Fibroblast of pulmonary artery (primary cell): ENCODE measurements at places on chromosomes 13 and 19.

- no peak for DNase-seq
These were observed 201.2 kb downstream of the GGACT start for GRCh38 chr13:100387416-100387815.

- DNase-seq = no peak
These were observed 36.0 kb upstream of the KPNA3 start for GRCh38 chr13:49828453-49828852.

GRCh38 chr19:45404557-45405434 is at the start of gene PPP1R13L:
Gene PPP1R13L, minus strand, starts transcription at chr19:45405069. Its CDS starts 6,751 bp downstream, at chr19:45398318.
- peak; percentile 85 for DNase-seq

DNA sequence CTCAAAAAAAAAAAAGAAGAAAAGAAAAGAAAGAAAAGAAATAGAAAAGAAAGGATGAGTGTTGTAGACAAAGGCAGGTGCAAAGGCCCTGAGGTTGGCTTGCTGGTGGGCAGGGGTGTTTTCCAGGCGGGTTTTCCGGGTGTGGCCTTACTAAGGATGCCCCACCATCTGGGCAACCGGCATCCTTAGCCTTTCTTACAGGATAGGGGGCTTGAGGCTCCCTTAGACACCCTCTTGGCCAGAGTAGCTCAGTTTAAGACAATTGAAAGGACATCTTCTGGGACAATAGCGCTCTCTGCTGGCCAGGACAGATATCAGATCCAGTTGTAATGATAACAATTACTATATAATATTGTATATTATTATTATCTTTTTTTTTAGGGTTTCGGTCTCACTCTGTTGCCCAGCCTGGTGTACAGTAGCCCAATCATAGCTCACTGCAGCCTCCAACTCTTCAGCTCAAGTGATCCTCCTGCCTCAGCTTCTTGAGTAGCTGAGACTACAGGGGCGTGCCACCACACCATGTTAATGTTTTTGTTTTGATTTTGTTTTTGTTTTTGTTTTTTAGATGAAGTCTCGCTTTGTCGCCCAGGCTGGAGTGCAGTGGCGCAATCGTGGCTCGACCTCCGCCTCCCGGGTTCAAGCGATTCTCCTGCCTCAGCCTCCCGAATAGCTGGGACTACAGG is 1.4 kb upstream of the QTRT1 start:
- DNase-seq = peak; percentile 76

DNA sequence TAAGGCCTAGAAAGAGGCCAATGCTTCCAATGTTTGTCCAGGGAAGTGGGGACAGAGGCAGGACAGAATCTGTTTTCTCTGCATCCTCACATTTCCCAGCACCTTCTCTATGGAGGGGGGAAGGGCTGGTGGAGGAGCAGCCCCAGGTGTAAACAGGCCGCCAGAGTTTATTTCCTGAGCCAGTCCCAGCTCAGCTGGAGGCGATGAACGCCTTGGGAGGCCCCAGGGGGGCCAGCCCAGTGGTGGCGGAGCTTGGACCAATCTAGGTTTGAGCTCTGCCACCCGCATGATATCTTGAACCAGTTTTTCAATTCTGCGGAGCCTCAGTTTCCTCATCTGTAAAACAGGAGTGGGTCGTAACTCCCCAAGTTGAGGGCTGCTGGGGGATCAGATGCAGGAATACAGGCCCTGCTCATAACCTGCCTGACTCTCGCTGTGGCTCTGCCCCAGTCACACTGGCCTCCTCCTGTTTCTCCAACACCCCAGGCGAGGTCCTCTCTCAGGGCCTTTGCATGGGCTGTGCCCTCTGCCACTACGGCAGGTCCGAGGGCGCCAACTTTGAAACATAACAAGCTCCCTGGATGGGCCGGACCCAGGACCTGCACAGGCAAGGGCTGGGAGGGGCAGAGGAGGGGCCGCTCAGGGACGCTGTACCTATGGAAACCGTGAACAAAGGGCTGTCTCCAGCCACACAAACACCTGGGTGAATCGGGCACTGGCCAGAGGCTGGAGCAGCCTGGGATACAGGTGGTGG is 1.1 kb downstream of the TNFAIP8L1 start:
- DNase-seq = no peak

DNA sequence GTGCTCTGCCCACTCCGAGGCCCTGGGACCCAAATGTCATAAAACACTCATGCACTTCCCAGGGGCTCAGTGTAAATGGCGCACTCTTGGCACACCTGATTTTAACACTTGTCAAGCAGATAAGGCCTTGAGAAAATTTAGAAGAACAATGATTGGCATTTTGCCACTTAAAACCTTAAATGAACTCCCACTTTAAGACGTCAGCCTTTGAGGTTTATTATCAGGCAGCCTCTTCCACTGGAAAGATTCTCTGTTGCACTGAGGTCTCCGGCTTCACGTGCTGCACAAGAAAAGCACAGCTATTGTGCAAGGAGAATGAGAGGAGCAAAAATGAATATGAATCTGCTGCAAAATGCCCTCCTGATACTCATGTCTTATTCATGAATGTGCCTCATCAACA is 38.5 kb upstream of the ATP11A start:
- peak; percentile 79 for DNase-seq

DNA sequence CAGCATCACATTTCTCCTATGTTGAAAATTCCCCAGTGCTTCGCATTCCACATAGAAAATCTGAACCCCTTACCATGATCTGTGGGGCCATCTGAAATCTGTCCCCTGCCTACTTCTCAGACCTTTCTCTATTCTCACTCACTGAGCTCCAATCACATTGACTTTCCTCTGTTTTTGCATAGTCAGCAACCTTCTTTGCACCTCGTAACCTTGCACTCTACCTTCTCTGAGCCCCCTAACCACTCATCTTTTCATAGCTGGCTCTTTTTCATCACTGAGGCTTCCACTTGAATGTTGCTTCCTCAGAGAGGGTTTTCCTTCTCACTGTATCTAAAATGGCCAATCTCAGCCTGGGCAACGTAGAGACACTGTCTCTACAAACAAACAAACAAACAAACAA is 286.3 kb downstream of the GPC5 start:
- no peak for DNase-seq

DNA sequence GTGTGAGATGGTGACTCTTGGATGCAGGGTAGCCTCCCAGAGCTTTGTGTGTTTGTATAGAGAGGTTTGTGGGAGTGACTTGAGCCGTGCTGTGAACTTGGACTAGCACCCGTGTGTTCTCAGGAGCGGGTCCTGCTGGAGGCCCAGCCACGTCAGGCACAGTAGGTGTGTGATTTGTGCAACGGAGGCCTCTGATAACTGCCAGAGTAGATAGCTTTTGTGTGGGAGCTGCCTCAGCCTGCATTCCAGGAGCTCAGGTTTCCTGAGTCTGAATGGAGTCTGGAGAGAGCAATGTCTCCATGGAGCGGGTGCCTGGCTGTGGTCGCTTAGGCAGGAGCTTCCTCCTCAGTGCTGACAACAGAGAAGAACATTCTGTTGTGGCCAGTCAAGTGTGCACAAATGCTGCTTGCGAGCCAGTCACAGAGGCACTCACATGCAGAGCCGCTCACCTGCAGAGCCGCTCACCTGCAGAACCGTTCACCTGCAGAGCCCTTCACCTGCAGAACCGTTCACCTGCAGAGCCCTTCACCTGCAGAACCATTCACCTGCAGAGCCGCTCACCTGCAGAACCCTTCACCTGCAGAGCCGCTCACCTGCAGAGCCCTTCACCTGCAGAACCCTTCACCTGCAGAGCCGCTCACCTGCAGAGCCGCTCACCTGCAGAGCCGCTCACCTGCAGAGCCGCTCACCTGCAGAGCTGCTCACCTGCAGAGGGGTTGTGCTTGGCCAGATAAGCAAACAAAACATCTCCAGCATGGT is 32.6 kb downstream of the TFDP1 start:
- peak; percentile 64 for DNase-seq

DNA sequence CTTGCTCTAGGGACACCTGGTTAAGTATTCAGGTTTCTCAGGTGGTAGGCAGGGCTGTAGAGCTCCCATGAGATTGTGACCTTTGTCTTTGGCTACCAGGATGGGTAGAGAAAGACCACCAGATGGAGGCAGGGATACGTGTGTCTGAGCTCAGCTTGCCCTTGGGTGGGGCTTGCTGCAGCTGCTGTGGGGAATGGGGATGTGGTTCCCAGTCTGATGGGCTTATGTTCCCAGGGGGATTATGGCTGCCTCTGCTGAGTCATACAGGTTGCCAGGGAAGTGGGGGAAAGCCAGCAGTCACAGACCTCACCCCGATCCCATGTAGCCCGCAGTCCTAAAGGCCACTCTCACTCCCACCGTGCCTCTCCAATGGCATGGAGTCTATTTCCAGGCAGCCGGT is 659.9 kb upstream of the KLF12 start:
- DNase-seq = no peak
